ENCODE measurements at places on chromosomes 3 and 15.
A peak's percentile ranks its signal among the peaks of the same experiment; 100 is the strongest.

- DNase-seq, result no peak
Measured at GRCh38 chr3:42115215-42115614, 24.1 kb downstream of the TRAK1 start.

DNA sequence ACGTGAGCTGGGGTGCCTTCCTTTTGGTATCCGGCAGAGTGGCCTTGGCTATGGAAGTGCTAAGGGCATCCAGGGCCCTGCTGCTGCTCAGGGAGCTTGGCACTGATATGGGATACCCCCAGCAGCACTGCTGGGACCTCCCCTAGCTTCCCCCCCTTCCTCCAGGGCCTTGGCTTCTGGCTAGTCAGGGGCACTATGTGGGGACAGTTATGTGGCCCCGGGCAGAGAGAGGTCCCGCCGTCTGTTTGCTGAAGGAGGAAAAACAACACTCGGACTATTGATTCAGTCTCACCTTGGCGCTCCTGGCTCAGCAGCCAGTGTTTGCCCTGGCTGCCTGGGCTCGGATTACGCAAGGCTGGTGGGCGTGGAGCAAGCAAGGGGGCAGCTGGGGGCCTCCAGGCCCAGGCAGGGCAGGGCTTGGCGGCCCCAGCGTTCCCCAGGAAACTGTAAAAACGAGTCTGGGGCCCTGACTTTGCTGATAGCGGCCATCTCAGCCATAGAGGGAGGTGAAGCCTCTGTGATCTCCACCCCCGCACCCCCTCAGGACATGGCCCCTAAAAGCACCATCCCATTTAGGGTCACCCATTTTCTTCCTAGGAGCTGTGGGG, 5.7 kb downstream of the FURIN start:
- DNase-seq, result no peak

DNA sequence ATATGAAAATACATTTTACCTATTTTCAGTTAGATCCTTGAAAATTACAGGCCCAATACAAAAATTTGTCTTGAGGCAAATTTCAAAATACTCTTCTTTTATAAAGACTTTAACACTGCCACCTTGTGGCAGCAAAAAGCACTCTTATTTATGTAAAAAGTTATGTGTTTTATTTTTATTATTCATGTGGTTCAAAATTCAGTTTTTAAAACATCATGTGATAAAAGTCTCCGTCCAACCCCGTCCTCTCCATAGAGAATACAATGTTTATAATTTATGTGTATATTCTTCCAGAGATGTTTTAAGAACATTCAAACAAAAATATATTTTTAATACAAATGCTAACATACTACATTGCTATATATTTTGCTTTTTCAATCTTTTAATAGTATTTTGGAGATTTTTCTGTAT, 36.9 kb upstream of the TRIM59 start:
- peak; percentile 48 for DNase-seq

DNA sequence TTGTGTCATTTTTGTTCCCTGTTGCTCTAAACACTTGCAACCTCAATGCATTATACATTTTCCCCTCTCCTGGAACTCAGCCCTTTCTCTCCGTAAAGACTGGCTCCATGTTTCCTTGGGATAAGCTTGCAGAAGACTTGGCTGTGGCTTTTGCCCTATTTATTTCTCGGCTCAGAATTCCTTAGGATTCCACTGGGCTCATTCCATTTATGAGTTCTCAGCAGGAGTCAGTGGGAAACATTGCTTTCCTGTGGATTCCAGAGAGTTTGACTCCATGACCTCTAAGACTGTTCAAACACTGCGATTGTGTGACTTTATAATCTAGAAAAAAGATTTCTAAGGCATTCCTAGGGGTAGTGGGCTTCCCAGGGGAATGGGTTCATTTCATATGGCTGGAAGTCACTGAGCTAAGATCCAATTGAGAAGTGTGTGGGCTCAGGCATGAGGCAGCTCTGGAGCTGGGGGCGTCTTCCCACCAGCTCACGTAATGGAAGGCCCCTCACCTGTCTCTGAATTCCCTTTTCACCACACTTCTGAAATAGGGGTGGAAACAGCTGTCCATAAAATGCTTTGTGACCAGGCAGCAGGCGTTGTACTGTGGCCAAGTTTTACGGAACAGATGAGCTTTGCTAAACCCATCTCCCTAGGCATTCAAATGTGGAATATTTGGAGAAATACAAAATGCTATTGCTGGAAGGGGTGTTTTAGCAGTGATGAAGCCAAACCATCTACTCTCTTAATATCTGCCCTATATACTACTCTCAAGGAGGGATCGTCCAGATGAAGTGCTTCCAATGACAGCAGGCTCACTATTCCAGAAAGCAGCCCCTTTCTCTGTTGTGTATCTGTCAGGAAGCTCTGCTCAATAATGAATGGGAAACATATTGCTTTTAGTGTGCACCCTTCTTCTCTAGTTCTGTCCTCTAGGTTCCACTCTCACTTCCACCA, 91.8 kb upstream of the BCL6 start:
- peak; percentile 86 for DNase-seq

DNA sequence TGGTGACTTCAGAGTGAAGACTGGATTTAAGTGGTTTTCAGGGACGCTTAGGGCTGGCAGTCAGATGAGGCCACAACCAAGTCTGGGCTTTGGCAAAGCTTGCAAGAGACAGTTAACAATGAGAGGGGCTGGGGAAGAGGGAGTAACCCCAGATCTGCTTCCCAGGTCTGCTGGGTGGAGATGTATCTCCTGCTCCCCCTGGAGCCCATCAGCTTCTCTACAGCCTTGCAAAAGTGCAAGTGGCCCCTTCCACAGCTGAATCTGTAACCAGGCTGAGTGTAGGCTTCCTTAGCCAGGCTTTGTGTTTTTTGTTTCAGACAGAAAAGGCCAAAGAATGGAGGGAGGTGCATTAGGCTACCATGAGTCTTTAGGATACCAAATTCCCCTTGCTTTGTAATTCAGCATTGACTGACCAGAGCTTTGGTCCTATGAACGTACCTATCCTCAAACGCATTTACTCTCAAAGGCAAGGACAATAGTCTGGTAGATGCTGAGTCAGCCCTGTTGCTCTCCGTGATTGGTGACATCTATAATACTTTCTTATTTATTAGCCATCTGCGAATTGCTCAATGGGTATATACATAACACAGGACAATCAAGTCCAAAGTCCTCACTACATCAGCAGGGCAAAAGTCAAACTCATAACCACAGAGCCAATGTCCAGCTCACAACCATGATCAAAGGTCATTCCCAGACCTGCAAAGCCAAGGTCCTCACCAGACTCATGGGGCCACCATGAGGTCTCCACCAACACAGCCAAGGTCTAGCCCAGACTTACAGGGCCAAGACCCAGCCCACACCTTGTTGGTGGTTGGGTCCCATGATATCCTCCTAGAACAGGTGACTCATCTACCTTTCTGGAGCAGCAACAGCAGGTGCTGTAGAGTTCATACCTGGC, 17.1 kb downstream of the CCDC13 start:
- DNase-seq, result peak; percentile 18

DNA sequence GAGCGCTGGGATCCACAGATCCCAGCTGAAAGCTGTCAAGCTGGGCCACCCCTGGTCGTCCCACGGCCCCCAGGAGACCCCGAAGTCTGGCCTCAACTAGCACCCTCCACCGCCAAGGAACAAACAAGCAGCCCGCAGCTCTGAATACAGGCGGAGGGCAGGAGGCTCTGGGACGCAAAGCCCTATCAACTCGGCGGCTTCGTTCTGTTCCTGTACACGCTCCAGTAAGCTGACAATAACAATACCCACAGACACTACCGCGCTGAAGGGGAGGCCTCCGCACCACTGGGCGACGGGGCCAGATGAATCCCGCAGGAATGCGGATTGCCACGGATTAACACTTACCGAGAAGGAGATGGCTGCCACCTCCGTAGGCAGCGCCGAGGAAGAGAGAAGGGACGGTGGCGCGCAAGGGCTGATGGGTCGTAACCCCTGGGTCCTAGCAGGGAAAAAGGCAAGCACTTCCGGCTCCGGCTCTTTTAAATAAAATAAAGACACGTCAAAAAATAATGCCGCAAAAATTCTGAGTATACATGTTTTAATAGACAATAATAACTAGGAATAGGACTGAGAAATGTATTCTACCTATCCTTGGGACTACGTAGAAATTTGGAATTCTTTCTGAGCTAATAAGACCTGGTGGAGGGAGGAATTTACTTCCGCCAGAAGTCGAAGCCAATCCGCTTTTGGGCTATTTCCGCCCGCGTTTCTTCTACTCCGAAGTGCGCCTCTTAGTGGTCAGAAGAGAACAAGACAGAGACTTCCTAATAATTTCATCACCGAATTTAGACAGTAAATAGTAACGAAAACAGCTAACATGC, at the start of gene RPL32:
Gene RPL32 (minus strand): TSS at position 417 of the 821 bp plus-strand sequence. CDS start 1,328 bp downstream, outside the sequence.
- DNase-seq, result peak; percentile 93

GRCh38 chr3:195524171-195524896, 18.8 kb downstream of the PPP1R2 start:
- no peak for DNase-seq

DNA sequence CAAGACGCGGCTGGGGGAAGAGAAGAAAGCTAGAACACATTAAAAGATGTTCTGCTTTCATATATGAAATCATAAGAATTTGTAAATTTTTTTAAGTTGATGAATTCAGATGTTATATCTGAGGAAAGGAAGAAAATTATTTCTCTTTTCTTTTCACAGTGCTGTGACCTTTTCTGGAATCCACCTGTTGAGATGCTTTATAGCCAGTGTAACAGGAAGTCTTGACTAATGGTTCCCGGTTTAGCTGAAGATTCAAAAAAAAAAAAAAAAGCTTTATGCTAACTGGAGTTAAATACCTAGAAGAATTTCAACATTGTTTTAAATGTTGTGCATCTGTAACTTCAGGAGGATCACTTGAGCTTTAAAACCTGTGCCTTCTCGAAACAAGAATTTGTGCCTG, 9.9 kb downstream of the GTPBP8 start:
- no peak for DNase-seq

- no peak for DNase-seq
Measured at GRCh38 chr3:137988982-137989381, 21.0 kb upstream of the CLDN18 start.

DNA sequence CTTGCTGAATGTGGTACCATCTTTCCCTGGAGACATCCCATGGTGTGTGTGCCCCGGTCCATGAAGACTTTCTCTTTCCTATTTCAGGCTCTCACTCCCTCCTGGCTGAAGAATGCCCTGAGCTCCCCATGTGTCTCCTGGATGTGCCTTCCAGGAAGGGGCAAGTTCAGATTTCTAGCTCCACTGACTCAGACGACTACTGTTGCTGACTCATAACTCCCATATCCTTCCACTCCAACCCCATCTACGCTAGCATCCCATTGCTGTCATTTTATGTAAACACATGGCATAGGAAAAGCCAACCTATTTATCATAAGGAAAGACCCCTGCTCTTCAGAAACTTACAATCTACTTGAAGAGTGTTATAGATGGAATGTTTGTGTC, 95.0 kb downstream of the ADCY5 start:
- peak; percentile 23 for DNase-seq

GRCh38 chr3:49711489-49711888, 8.0 kb downstream of the AMIGO3 start:
- no peak for DNase-seq

Measured in LHCN-M2 (cell line).